Inflammatory macrophage (primary cell): ENCODE measurements at places on chromosomes 3 and 15.

DNA sequence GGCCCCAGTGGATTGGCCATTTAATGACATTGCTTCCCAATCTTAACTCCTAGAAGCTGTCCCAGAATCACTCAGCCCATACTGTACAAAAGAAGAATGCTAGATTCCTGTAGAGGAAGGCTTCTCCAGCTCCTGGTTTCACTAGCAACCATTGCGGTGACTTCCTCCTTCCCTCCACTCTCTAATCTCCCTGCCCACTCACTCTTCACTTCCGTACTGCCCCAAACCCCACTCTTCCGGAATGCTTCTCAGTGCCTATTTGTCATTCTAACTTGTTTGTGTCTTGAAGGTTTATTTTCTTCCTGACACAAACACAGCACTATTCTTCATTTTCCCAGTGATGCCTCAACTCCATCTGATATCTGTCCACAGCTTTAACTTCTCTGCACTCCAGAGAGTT lies 97.1 kb upstream of the SPATA16 start:
- peak; percentile 18 for DNase-seq

DNA sequence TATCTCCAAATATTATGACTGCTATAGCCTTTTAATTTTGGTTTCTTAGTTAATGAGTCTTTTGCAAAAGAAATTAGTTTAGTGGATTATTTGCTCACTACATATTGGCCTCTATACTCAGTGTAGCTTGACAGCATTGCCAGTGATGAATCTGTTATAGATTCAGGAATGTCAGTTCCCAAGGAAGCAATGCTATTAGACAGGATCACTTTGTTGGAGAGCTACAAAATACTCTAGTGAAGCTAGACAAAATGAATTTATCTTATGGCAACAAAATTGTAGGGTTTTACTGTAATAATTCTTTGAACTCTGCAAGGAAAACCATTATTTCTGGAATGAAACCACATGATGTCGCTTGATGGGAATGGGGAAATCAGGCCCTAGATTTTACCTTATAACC lies 543.3 kb downstream of the SQOR start:
- no peak for DNase-seq

GRCh38 chr15:74264081-74264501 lies 28.0 kb downstream of the CCDC33 start:
- DNase-seq = no peak

- DNase-seq = no peak
These were observed 26.1 kb downstream of the CHDH start for GRCh38 chr3:53820084-53820483.

DNA sequence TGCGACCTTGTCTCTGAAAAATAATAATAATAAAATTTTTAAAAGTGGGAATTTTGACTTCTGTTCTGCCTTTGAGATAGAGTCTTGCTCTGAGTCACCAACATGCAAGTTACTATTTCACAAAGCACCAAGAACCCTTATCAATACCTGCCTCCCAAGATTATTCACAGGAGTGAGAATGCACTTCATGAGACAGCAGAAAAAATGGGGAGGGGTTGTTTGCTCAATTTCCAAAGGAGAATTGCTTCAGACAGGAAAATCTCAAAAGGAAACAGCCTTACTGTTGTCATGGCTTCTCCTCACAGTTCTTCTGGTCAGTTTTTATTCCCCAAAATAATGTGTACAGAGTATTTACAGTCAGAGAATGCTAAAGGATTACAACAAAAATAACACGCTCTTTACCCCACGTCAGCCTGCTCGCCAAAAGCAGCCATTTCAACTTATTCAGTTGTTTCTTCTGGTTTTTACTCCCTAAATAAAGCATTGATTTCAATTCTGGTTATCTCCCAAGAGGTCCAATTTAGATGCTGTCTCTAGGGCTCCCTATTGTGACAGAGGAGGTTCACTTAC lies 89.0 kb downstream of the PPCDC start:
- DNase-seq = peak; percentile 30

DNA sequence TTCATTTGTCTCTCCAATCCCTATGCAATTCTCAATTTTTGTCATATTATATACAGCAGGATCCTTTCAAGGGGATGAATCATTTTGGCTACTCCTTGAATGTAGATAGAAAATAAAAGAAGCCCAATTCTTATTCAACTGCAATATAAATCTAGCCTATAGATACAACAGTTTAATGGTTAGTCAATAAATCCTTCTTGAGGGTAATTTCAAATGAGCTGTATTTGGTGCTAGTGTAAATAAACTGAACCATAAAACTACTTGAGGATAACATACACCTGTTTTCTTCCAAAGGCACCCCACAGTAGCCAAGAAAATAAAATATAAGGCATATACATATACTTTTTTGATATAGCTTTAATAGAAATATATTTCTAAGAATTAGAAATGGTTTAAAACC lies 830.3 kb downstream of the ROBO1 start:
- DNase-seq = no peak

- DNase-seq = no peak
These were observed 188.4 kb downstream of the ABHD5 start for GRCh38 chr3:43879166-43879565.

DNA sequence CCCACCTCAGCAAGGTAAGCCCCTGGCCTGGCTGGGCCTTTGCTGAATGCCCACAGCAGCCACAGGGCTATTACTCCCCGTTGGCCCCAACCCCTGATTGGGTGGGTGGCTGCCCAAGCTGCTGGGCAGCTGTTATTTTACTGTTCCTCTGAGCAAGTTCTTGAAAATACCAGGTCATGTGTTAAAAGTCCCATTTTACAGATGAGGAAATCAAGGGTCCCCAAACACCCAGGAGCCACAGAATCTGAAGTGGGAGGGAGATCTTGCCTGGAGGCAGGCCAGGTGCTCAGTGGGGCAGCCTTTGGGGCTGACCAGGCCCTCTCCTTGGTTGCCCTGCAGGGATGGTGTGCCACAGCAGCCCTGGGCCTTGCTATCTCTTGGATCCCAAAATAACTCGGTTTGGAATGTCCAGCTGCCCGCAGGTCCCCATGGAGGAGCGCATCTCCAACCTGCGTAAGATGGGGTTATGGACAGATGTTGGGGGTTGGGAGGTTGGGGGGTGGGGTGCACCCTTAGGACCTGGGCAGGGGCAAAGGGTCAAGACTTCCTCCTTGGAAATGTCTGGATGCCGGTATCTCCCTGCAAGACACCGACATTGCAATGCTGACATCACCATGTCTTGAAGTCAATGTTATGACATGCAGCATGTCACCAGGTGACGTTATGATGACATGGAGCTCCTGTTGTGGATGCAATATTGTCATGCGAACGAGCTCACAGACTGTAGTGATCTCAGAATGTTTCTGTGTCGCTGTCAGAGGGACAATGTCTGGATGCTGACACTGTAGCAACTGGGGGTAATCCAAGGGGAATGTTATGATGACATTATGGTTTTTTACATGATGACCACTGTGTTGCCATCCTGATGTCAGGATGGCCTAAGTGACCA lies 13.3 kb upstream of the CSPG4 start:
- DNase-seq = no peak

GRCh38 chr3:187293516-187294430 lies 2.2 kb upstream of the MASP1 start:
- DNase-seq = peak; percentile 32

DNA sequence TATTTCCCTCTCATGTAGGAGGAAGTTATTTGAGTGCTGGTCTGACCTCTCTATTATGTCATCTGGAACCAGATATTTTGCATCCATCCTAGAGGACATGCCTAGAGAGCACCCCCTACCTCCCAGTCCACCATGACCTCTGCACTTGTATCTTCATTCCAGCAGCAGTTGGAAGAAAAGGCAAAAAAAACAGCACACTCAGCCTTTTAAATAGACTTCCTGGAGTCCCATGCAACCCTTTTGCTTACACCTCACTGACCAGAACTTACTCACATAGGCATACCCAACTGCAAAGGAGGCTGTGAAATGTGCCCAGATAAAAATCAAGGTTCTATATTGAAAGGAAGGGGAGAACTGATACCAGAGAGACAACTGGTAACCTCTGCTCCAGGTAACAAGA lies 92.3 kb upstream of the FHIT start:
- DNase-seq = no peak

DNA sequence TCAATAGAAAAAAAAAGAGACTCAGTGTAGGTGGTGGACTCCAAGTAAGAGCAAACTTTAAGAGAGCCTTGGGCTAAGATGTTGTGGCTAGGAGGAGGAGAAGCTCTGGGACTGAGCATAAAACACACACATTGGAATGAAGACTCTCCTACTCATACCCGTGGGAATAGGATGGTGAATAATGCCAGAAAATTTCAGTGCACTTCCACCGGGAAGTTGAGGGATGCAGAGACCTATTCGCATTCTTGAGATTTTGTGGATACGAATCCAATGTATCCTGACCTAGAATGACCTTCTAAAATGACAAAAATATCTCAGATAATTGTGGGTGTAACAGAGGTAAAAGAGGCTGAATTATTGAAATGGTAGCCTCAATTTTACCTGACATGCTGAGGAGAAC lies 388.7 kb upstream of the SGO1 start:
- DNase-seq = no peak

DNA sequence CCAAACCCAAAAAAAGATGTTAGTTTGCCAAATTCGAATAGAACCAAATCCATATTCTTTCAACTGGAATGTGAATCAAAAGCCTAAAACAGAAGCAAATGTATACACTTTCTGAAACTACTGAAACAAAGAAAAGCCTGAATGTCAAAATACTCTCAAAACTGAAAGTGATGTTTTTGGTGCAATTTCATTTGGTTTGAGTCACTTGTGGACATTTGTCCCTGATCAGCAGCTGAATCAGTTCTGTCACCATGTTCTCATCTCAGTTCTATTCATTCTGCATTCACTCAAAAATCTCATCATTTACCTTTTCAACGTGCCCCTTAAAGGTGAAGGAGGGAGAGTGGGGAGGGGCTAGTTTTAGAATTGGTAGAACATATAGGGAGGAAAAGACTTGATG lies 266.8 kb downstream of the ABHD5 start:
- DNase-seq = no peak

DNA sequence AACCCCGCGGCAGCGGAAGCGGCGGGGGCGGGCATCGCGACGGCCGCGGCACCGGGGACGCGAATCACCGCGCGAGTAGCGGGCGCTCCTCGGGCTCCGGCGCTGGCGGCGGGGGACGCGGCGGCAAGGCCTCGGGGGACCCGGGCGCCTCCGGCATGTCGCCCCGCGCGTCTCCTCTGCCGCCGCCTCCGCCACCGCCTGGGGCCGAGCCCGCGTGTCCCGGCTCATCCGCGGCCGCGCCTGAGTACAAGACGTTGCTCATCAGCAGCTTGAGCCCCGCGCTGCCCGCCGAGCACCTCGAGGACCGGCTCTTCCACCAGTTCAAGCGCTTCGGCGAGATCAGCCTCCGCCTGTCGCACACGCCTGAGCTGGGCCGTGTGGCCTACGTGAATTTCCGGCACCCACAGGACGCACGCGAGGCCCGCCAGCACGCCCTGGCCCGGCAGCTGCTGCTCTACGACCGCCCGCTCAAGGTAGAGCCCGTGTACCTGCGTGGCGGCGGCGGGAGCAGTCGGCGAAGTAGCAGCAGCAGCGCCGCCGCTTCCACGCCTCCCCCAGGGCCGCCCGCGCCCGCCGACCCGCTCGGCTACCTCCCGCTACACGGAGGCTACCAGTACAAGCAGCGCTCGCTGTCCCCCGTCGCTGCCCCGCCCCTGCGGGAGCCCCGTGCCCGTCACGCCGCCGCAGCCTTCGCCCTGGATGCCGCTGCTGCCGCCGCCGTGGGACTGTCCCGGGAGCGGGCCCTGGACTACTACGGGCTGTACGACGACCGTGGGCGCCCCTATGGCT lies 675 bp downstream of the RBM15B start:
- DNase-seq = no peak

- no peak for DNase-seq
These were observed 68.1 kb upstream of the TLE3 start for GRCh38 chr15:70165716-70166284.

GRCh38 chr15:67065531-67066005 lies at the start of gene SMAD3:
TSS of gene SMAD3 (plus strand) at chr15:67065602. CDS start at chr15:67066155, 553 bp downstream.
- peak; percentile 75 for DNase-seq

- peak; percentile 57 for DNase-seq
These were observed 19.0 kb upstream of the TRAK1 start for GRCh38 chr3:42071904-42072812.

DNA sequence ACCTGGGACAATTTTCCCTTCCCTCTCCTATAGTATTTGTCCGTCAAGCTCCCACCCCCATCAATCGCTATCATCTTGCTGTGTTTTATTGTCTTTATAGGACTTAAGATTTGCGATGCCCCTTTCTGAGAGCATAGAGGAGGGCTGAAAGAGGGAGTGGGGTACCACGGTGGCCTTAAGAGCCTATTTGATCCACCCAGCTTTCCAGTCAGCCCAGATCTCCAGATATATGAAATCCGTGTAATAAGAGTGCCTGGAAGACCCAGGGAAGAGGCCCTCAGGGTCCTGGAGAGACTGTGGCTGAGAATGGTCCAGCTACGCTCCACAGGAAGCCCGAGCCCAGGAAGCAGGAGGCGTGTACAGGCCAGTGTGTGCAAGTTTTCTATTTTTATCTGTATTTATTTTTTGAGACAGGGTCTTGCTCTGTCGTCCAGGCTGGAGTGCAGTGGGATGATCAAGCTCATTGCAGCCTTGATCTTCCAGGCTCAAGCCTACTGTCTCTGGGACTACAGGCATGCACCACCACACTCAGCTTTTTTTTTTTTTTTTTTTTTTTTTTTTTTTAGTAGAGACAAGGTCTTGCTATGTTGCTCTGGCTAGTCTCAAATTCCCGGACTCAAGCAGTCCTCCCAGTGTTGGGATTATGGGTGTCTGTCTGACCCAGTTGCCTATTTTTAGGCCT lies 964 bp upstream of the NCKIPSD start:
- no peak for DNase-seq
